Cortex of kidney (tissue), 1 donor: ENCODE measurements at places on chromosomes 1 and 21.

DNA sequence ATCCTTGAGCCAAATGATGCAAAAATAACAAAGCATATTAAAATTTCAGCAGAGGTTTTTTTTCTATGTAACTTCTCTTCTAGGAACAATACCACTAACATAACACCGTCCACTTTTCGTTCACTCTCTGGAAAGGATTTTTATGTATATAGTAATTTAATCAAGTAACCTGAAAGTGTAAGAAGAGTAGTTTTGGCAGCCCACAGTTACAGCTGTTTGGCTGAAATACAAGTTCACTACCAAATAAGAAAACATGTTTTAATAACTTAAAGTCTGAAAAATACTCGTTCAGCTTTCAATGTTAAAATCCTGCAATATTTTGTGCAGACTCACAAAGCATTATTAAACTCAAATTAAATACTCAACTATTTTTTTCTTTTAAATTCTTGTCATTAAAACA lies 896.8 kb upstream of the ADGRL4 start:
- no peak for DNase-seq

DNA sequence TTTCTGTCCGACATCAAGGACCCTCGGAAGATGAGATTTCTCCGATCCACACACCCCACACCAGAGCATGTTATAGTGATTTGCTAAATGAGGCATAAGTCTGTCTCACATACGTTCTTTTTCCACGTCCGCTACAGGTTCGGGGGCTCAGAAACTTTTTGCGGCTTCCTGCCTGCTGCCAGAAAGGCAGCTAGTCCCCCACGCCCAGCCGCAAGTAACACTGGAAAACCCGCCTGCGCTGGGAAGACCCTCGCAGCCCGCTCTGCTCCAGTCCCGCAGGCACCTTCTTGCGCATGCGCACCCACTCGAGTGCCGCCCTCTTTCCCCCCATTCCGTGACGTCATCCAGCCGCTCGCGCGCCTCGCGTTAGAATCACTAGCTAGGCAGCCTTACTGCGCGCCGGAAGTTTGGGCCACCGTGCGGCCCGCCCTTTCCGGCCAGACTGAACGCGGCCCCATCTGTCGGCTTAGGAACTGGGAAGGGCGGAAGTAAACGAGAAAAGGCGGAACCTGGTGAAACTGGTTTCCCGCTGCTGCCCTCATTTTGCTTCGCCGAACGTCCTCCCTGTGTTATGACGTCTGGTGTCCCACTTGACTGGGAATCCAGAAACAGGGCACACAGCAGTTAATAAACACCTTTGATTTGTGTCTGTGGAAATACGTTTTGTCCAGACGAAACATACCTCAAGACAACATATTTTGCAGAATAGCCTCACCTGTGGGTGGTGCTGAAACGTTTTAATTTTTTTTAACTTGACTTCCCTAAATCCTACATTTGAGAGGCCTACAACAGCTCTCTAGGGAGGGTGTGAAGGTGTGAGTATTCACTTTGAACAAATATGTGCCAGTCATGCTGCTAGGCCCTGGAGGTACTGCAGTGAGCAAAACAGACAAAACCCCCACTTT lies at the start of gene C1orf74:
Gene C1orf74 (minus strand): TSS at position 295 of the 905 bp plus-strand sequence. CDS start 925 bp downstream, outside the sequence.
- peak; percentile 30 for DNase-seq

- no peak for DNase-seq
Measured at GRCh38 chr1:157115429-157115838, 15.8 kb upstream of the ETV3L start.

GRCh38 chr1:193456811-193457280 lies 270.4 kb upstream of the B3GALT2 start:
- DNase-seq: no peak

DNA sequence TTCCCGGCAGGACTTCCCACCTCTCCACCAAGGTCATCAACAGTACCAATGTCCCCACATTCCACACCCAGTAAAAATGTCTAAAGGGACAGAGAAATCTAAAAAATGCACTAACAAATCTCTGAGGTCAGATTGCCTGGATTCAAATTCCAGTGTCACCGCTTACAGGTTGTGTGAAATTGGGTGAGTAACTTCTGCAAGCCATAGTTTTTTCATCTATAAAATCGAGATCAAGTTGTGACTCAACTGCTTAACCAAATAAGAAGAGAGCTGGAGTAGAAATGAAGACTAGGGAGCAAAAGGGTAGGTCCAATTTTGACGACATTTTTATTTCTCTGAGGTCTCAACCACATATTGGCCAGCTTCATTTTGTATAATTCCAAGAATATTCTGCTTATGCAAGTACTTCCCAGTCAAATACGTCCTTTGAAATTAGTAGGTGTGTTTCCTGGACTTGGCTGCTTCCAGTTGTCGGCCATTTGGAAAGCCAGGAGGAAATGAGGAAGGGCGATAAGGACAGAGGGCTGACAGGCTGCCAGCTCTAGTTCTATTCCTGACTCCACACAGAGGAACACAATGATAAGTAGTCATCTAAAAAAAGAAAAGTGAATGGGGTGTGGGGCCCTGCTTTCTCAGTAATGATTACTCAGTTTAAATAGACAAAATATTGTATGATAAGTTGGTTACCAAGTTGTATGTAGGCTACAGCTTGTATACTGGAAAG lies 57.7 kb upstream of the ZC3H11B start:
- DNase-seq: no peak

GRCh38 chr1:212455401-212455800 lies 22.7 kb downstream of the NENF start:
- DNase-seq: no peak

- no peak for DNase-seq
Measured at GRCh38 chr21:15241997-15242736, 177.4 kb upstream of the NRIP1 start.

DNA sequence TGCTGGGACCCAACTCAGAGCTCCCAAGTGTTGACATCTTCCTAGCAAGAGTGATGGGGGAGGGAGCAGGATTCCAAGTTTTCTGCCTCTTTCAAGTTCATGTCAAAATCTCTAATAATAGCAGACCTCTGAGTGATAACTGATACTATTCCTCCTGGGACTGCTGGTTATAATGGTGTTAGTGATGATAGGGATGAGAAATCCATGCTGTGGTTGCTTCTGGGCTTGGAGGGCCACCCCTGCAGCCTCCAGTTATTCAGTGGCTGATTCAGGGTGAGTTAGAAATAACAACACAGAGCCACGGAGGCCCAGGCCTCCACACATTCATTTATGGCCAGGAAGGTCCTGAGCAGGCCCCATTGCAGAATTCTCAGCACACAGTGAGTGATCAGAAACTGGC lies 40.6 kb upstream of the ARTN start:
- DNase-seq: no peak

GRCh38 chr21:41091616-41092015 lies 76.3 kb upstream of the BACE2 start:
- no peak for DNase-seq

DNA sequence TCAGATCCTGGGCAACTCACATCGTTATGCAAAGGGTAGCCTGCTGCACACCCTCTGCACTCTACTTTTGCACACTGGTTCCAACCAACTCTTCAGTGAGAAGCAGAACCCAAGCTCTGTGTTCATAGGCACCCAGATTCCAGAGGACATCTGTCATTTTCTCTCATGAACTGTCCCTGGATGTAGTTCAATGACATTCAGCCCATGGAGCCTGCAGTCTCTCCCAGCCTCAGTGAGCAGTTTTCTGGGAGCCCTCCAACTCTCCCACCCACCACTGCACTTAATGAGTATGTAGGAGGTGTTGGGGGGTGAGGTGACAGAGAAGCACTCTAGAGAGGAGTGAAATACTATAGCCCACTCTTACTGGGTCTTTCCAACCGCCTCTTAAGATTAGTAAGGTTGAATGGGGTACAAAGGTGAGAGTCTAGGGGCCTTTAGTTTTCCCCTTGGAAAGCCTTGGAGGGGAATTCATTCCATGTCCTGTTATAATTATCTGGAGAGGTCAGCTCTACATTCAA lies 58.1 kb upstream of the APOBEC4 start:
- no peak for DNase-seq

DNA sequence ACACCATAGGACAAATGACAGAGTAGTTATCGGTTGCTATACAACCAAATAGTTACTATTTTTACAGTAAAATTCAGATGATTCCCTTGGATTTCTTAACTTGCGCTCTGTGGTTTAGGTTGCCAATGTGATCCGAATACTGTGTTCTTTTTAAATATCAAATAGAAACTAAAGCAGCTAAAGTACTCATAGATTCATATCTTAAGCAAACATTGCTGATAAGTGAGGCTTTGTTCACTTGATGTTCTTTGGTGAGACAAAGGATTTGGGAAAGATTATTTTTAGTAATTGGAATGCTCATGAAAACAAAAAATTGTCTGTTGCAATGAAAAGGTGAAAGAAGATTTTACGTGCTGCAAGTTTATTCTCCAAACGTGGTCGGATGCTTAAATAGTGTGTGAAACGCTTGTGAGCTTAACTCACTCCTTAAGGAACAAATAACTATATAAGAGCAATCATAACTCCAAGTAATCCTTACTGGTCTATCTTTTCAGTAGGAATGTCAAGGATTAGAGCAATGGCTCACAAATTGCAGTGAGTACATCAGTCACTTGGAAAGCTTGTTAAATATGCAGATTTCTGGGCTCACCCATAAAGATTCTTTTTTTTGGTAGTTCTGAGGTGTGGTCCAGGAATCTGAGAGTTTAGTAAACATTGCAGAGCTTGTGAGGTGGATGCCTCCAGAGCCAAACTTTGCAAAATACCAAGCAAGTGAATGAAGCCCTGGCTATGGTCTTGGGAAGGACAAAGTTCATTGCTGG lies 31.8 kb upstream of the PDC start:
- no peak for DNase-seq

DNA sequence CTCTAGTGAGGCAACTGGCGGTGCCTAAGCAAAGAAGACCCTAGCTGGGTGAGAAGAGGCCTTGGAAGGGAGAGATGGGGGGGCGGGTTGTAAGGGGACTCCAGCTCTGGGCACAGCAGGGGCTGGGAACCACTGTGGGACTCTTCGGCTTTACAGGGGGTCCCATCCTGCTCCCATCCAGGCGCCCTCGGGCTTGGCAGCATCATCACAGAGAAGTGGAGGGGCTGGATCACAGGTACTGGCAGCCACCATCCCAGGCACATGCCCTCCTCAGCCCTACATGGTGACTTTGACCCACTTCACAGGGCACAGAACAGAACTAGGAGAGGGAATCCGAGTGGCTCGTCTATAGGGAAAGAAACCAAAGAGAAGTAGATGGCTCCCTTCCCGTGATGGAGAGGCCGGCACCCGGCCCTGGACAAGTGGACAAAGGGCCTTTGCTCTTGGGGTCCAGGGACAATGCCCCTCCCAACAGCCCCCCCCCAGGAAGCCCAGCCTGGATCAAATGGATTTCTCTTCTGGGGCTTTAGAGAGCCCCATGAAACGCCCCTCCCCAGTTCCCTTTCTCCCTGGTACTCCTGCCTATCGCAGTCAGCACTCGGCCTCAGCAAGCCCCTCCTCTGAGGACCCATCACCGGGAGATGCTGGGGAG lies 54.0 kb upstream of the ECE1 start:
- DNase-seq: no peak

- no peak for DNase-seq
Measured at GRCh38 chr21:34513129-34513675, 1.2 kb upstream of the KCNE1 start.

DNA sequence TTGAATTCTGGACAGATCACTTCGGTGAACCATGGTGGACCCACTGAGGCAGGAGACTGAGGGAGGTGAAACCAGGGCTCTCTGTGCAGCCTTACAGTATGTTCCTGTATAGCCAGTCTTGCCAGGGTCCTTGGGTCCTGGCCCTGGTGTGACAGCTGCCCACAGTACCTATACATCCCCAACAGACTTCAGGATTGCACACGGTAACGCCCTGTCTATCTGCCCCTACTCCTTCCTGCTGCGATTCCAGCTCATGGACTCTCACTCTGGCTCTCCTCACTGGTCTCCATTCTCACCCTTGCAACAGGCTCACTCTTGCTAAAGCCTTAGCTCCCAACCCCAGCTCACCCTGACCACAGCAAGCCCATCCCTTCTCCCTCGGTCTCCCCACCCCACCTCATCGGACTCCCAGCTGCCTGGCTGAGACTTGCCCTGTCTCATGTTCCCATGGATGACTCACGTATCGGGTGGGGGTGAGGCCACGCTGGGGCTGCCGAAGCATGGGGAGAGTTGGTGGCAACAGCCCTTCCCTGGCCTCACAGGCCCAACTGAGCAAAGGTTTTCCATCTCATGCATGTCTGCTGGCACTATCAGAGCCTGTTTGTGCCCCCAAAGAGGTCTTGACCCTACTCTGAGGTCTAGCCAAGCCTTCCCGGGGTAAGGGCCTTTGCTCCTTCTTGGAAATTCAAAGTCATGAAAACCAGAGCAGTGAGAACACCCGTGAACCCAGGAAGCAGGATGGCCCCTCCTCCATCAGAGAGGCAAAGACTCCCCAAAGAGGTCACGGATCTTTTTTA lies 7.1 kb downstream of the PHLDA3 start:
- no peak for DNase-seq

- DNase-seq: no peak
Measured at GRCh38 chr1:228006786-228007048, at the start of gene WNT3A. WNT3A (plus strand) TSS chr1:228006998; CDS start chr1:228007129, 131 bp downstream.

GRCh38 chr1:4000811-4001251 lies 100.8 kb upstream of the C1orf174 start:
- DNase-seq: no peak

DNA sequence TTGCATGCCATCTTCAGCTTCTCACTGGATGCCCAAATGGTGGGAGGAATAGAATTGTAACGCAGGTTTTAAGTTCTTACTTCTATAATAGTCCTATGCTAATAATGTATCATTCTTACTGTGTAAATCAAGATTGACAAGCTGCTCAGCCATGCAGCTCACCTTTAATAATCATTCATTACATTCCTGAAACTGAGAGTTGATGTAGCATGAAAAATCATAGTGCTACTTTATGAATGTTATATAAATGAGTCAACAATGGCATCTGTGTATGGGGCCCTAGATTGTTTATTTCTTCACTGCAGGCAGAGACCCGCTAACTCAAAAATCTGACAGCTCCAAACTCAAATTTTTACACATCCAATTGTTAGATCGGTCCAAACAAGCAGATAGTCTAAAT lies 34.4 kb downstream of the FH start:
- no peak for DNase-seq

- no peak for DNase-seq
Measured at GRCh38 chr1:204150702-204151551, 917 bp downstream of the ETNK2 start.

DNA sequence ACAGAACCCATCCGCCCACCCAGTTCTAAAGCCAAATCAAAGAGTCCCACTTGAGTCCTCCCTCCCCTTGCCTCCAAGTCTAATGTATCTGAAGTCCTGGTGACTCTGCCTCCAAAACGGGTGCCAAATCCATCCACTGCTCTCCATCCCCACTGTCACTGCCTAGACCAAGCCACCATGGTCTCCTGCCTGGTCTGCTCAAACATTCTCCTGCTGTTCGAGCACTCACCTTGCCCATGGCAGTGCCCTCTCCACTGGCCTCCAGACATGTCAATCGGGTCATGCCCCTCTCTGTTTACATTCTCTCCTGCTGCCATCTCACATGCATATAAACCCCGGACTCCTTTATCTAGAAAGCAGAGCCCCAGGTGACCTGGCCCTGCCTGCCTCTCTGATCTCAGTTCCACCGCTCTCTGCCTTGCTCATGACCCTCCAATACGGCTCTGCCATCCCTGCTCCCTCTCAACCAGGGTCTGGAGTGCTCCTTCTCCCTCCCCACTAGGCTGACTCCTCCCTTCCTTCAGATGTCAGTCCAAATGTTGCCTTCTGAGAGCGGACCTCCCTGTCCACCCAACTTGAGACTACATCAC lies 32.1 kb upstream of the MX1 start:
- DNase-seq: no peak

- DNase-seq: no peak
Measured at GRCh38 chr1:176880955-176881595, 283.4 kb downstream of the ASTN1 start.

- DNase-seq: no peak
Measured at GRCh38 chr1:66373157-66373591, 160.8 kb upstream of the SGIP1 start.
